GDM1 (cell line): ENCODE measurements at places on chromosomes 6 and 20.

- DNase-seq: no peak
These were observed 53.8 kb downstream of the ADAT2 start for GRCh38 chr6:143396497-143397226.

GRCh38 chr6:45394586-45395095, 16.9 kb upstream of the SUPT3H start:
- no peak for DNase-seq

DNA sequence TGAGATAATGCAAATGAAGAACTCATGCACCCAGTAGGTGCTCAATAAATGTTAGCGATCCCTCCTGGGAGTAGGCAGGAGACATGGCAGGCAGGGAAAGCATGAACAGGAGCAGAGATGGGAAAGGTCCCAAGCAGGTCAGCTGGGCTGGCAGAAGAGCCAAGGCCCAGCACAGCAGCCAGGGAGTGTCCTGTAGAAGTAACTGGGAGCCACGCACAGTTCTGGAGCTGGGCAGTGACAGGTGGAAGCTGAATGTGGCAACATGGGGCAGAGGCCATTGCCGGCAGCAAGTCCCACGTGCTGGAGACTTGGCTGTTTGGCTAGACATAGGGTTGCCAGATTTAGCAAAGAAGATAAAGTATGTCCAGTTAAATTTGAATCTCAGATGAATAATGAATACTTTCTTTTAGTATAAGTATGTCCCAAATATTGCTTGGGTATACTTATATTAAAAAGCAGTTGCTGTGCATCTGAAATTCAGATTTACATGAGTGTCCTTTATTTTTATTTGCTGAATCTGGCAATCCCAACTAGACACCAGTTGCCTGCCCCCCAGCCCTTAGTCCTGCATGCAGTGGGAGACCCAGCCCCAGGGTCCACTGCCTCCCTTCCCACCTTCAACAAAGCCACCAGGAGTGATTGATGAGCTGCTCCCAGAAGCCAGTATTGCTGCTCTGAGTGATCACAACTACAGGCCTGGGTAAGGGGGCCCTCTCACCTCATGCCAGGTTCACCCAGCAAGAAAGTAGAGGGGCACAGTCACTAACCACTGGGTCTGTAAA, 3.7 kb upstream of the LPIN3 start:
- DNase-seq: no peak

DNA sequence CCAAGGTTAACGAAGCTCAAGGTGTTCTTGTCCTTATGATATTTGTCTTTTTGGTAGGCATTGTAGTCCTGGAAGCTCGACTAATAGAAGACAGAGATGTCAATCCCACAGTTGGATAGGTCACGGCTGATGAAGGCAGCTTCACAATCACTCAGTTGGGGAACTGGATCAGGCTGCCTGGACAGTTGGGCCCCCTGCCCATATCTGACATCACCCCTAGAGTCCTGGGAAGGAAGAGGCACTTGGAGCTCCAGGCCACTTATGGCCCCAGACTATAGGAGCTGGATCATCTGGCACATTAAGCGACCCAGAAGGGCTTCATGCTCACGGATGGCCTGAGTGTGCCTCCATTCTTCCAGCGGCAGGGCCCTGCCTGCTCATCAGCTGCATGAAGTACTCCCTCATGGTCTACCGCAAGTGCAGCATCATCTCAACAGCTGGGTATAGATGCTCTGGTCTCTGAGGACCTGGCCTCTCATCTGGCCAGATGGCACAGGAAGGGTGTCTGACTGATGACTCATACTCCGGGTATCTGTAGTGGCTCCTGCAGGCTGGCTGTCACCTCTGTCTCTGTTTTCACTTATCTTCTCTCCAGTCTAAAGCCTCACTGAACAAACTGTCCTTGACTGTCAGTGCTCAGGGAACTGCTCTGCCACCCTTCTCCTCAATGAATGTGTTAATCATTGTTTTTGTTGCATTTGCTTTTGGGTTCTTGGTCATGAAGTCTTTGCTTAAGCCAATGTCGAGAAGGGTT, 29.2 kb upstream of the SSR1 start:
- no peak for DNase-seq

- DNase-seq: no peak
These were observed 143.0 kb upstream of the TNFAIP3 start for GRCh38 chr6:137724018-137724403.

DNA sequence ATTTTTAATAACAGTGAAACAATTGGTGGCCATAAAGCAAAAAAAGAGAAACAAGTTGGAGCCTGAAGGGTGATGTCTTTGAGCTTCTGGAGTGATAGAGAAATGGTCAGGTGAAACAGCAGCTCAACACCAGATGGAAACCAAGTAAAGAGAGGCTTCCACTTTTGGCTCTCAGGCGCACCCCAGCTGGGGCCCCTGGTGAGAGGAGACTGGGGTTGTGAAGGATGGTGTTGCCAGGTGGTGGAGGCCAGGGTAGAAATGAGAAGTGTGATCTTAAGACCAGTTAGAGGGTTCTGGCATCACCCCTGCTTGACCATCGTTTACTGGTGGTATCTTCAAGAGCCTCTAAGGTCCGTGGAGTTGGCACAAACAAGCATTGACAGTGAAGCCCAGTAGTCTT, 126.0 kb upstream of the AKIRIN2 start:
- no peak for DNase-seq

- DNase-seq: no peak
These were observed 29.0 kb downstream of the KCNG1 start for GRCh38 chr20:50993876-50994275.

DNA sequence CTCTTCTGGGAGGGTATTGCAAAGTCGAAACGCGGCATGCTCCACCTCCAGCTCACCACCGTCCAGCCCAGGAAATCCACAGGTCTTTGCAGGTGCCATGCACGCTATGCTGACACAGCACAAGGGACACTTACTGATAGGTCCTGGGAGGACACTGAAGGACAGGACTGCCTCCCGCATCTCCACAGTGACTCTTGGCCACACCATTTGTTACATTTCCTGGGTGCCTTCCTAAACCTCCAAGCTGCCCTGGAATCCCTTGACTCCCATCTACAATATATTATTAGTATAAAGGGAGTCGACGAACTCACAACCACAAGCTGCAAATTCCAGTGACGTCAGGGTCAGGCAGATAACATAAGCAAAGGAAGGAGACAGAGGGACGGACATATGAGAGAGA, 106.9 kb downstream of the JPH2 start:
- DNase-seq: no peak

GRCh38 chr6:5710936-5711335, 295.8 kb downstream of the NRN1 start:
- DNase-seq: no peak

GRCh38 chr6:135994857-135995544, 143.5 kb downstream of the PDE7B start:
- DNase-seq: no peak

DNA sequence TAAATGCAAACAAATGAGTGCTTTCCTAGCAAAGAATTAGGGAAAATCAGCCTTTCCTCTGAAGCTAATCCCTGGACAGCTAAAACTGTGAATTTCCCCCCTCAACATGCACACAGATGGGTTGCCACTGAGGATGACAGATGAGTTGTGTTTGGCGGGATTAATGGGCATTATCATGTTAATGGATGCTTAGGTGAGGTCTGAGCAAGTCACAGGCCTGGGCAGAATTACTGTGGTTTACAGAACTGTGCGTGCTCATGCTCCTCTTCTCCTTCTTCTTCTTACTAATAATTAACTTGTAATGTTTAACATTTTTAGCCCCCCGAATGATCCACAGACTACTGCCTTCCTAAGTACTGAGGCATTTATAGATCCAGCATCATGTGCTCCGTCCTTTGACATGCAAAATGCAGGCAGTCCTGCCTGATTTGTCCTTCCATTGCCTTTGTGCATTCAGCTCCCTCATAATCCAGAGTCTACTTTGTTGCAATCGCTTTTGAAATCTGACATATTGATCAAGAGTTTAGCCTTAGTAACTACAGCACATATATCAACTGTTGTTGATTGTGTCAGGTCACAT, 753.4 kb upstream of the MMS22L start:
- DNase-seq: no peak
